ENCODE measurements at places on chromosomes 7 and 10.

DNA sequence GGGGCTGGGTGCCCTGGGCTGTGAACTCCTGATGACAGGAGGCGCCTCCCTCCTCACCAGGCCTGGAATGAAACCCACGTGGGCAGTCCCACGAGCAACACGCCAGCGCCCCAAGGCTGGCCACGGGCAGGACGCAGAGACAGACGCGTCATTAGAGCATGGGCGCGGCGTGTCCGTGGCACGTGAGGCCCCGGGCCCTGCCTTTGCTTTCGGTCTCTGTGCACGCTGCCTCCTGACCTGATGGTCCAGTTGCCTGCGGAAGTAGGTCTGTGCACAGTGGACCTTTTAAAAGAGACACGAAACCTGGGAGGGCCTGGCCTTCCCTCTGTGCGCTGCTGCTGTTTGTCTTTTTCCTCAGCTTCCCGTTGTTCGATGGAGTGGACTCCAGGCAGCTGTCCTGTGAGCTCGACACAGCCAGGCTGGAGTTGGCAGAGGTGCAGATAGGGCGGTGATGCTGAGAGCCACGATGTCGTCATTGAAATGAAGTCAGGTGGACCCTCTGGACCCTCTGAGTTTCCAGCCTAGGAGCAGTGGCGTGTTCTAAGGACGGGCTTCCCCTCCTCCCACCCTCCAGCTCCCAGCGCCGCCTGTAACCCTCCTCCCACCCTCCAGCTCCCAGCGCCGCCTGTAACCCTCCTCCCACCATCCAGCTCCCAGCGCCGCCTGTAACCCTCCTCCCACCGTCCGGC lies 40.1 kb upstream of the CFAP46 start:
- DNase-seq = no peak

GRCh38 chr7:50970092-50970491 lies 187.4 kb upstream of the GRB10 start:
- DNase-seq = no peak

DNA sequence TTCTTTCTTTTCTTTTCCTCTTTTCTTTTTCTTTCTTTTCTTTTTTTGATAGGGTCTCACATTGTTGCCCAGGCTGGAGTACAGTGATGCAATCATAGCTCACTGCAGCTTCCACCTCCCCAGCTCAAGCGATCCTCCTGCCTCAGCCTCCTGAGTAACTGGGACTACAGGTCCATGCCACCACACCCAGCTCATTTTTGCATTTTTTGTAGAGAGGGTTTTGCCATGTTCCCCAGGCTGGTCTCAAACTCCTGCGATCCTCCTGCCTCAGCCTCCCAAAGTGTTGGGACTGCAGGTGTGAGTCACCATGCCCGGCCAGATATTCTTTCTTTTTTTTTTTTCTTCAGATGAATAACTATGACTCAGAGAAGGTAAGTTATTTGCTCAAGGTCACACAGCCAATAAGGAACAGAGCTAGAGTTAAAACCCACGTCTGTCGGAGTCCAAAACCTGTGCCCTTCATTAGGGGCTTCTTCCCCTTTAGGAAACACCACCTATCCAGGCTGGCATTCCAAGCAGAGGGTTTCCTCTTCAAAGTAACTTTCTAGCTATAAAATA lies 28.1 kb upstream of the DNMBP start:
- no peak for DNase-seq

GRCh38 chr7:133196856-133197612 lies 55.8 kb upstream of the EXOC4 start:
- no peak for DNase-seq

- peak; percentile 79 for DNase-seq
Observed at GRCh38 chr10:511101-511848, 178.2 kb downstream of the DIP2C start.

GRCh38 chr7:28202222-28202621 lies 21.6 kb upstream of the JAZF1 start:
- DNase-seq = no peak

DNA sequence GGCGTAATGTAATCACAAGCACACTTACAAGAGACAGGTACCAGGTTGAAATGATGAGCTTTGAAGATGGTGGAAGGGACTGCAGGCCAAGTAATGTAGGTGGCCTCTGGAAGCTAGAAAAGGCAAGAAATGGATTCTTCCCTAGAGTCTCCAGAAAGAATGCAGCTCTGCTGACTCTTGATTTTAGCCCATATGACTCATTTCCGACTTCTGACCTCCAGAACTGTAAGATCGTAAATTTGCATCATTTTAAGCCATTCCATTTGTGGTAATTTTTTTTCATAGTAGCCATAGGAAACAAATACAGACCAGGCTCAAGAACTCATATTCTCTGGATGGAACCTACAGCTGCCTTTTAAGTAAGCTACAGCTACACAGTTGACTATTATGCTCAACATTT lies 315.5 kb downstream of the MAGI2 start:
- DNase-seq = peak; percentile 18

- DNase-seq = no peak
Observed at GRCh38 chr10:103688491-103688890, 166.9 kb downstream of the SH3PXD2A start.

- DNase-seq = no peak
Observed at GRCh38 chr10:35565602-35566081, 39.5 kb upstream of the GJD4 start.

GRCh38 chr10:16193241-16193640 lies 243.6 kb upstream of the PTER start:
- DNase-seq = no peak

DNA sequence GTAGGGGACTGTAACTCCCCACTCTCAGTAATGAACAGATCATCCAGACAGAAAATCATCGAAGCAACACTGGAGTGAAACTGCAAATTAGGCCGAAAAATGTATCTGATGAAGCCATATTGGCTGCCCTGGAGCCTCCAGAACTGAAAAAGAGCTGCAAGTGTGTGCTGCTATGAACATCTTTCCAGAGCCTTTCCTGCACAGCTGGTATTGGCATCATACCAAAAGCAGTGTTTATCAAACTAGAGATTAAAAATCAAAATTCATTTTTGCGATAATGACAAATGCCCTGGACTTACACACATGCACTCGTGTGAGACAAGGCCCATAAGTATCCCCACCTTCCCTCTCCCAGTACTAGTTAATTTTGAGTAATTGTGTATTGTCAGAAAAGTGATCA lies 6.8 kb upstream of the CLDN12 start:
- DNase-seq = no peak

Data from fibroblast of skin of left quadriceps (primary cell).